ENCODE measurements at places on chromosomes 13 and 19.
A peak's percentile ranks its signal among the peaks of the same experiment; 100 is the strongest.

DNA sequence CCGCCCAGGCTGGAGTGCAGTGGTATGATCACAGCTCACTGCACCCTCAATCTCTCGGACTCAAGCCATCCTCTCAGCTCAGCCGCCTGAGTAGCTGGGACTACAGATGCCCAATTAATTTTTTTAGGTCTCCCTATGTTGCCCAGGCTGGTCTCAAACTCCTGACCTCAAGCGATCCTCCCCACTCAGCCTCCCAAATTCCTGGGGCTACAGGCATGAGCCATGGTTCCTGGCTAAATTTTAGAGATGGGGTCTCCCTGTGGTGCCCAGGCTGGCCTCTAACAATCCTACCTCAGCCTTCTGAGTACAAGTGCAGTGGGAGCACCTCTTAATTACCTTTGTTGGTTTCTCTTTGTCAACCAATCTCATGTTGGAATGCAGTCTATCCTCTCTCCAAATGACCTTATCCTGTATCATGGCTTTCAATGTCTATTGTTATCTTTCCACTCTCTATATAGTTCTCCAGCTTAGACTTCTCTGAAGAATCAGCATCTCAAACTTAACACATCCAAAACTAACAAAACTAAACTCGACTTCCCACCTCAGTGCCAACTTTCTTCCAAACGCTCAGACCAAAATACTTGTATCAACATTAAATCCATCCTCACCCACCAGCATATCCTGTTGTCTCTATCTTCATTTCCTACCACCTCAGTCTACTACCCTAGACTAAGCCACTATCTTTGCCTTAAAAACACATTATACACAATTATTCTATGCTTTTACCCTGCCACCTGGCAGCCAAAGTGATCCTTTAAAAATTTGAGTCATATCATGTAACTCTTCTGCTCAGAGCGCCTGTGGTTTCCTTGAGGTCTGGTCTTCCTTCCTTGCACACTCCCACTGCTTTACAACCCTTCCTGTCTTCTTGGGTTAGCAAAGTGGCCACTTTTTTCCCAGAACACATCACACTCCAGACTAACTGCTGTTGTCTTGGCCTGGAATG, 6.7 kb downstream of the TPT1 start:
- DNase-seq: peak; percentile 19

- peak; percentile 15 for DNase-seq
Measured at GRCh38 chr19:7595466-7596133, at the start of gene CAMSAP3. TSS of gene CAMSAP3 (plus strand) at chr19:7595863. CDS start at chr19:7596003, 140 bp downstream.

DNA sequence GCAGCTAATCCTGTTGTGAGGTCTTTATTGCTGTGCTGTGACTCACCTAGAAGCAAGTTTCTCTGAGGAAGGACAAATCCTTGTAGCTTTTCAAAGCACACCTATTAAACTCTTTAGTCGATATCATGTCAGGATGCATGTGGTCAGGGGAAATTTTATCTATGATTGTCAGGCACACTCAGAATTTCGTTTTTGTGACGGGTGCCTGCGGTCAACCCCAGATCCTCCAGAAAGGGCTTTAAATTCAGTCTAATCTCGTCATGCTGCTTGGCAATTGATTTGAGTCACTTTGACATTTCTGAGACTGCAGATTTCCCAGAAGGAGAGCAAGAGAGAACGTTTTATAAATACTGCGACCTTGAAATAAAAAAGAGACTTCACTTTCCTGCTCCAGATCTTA, 316.9 kb downstream of the FGF9 start:
- no peak for DNase-seq

- no peak for DNase-seq
Measured at GRCh38 chr19:989381-990081, 5.4 kb downstream of the WDR18 start.

Data from activated CD4-positive, alpha-beta T cell treated with anti-CD3 and anti-CD28 coated beads for 1 hour (primary cell).